ENCODE measurements at places on chromosomes 7 and 10. TPM values are rescaled to one million over a fixed set of nuclear protein-coding genes. Genes with fewer than 3 reads are reported as not detected.

Gene NPC1L1
- total RNA-seq = not detected

Gene AKR1D1
- not detected for total RNA-seq

Gene GJD4
- total RNA-seq = not detected

DNA sequence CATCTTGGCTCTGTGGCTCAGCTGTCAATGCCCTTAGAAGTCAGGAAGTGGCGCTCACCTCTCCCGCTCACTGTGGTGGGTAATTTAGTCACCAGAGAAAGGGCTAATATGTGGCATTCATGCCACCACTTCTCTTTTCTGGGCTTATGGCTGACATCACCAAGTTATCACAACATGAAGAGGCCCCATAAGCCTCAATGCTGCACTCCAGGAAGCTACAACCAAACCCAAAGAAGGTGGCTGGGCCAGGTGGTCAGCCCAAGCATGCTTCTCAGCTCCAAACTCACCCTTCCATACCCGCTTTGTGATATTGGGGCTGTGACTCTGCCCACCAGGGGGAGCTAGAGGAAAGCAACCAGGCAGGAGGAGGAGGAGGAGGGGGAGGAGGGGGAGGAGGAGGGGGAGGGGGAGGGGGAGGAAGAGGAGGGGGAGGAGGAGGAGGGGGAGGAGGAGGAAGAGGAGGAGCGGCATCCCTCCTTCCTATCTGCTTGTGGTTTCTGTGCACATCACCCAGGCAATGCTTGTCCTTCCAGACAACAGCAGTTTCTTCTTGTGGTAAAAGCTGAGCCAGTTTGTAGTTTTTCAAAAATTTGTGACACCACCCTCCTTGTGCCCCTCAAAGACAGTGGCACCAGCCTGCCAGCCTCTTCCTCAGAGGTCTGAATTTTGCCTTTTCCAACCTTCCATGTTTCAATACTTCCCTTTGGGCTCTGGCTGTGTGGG, 42.1 kb downstream of the CYP26A1 start:
- DNase-seq = no peak

DNA sequence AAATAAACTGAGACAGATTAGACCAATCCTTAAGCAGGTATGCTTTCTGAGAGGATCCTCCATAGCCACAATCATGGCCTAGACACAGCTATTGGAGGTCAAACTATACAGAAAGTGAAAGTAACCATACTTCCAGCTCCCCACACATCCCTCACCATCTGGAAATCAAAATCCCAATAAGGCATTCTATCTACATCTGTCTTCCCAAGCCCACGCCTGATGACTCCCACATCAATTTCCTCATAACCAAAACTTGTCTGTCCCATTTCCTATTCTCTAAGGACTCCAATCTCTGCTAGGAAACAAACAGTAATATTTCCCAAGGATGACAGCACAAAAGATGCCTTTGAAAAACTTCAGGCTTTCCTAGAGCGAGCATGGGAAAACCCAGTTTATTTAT, 247.3 kb upstream of the HPS1 start:
- no peak for DNase-seq

DNA sequence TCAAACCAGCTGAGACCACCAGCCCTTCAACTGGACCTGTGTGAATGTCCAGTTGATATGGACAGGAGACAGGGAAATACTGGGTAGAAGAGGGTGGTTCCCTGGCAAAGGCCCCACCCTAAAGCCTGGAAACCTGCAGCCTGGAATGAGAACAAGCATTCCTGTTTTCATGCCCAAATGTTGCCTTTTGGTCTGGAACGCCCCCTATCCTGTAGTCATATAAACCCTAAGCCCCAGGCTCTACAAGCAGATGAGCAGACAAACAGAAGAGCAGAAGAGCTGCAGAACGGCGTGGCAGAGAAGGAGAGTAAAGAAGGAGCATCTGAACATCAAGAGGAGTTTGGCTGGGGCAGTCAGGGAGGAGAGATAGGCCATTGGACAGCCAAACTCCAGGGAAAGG, 38.4 kb downstream of the SYPL1 start:
- DNase-seq = no peak
